Stimulated activated CD8-positive, alpha-beta memory T cell treated with anti-CD3 and anti-CD28 coated beads, Interleukin-12 subunit alpha, Interleukin-12 subunit beta, amount 100 ng/mL, for 1 hour (primary cell): ENCODE measurements at places on chromosomes 16 and 17.

DNA sequence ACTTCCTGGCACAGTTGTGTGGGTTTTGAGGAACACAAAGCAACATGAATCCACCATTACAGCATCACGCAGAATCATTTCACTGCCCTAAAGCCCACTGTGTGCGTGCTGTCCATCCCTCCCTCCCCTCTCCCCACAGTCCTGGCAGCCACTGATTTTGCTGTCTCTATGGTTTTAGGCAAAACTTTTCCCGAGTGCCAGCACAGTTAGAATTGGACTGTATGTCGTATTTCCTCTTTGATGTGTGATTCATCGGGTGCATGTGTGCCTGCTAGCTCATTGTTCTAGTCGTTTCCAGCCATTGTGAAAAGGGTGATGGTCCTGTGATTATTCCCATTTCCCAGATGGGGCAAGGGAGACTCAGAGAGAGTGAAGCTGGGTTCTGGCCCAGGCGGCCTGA is 12.7 kb downstream of the KLHL36 start:
- DNase-seq: no peak

DNA sequence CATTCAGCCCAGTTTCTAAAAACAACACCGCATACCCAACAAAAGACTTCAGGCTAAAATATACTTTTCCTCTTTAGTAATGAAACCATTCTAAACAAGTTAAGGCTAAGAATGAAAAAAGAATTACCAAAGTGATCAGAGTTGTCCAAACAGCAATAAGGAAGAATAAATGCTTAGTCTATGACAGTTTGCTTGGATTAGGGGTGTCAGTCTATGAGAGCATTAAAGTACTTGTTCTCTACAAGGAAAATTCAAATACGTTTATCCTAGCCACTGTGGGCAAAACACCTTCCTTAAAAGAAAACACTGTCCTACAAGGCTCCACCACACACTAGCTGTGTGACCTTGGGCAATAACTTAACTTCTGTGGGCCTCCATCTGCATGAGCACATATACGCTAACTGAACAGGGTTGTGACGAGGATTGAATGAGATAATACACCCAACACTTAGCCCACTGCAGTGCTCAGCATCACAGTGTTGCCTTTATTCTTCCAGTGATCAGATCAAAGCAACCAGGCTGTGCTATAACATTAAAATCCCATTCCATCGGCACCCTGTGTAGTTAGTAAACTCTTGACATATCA is 53.6 kb downstream of the TEX2 start:
- DNase-seq: no peak

GRCh38 chr16:72963533-72964315 is 84.2 kb downstream of the ZFHX3 start:
- no peak for DNase-seq

DNA sequence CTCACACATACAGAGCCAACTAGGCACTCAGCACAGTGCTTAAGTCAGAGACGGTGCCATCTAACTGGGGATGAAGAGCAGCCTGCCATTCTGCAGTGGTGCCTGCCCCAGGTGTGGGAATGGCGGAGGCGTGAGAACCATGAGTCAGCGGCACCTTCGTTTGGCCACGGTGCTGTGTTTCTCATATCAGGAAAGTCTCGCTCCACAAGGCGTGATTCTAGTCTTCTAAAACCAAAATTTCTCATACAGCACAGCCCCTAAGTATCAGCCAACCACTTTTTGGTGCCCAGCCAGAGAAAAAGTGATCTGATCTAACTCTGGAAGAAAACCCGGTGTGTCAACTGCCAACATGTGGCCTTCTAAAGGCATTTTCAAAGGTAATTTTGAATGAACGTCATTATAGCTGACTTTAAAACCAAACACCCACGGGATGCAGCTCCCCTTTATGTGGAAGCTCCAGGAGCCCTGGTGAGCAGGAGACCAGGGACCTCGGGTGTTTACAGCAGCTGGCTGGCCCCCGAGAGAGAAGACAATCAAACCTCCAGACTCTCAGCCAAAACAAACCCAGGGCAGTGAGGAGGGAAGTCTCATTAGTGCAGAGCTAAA is 54.6 kb downstream of the ABCC12 start:
- DNase-seq: no peak

DNA sequence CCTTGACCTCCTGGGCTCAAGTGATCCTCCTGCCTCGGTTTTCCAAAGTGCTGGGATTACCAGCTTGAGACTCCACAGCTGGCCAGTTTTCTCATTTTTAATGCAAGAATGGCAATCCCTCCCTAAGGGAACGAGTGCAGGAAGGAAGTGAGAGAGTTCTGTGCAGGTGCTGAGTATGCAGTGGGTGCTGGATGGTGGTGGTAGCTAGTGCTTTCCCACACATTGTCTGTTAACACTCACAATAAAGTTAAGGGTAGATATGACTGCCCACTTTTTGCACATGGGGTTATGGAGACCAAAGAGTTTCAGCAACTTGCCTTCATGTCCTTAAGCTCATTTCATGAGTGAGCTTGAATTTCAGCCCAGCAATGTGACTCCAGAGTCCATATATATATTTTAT is 18.5 kb downstream of the RGS9 start:
- DNase-seq: no peak
